ENCODE measurements at places on chromosomes 5 and 9.

DNA sequence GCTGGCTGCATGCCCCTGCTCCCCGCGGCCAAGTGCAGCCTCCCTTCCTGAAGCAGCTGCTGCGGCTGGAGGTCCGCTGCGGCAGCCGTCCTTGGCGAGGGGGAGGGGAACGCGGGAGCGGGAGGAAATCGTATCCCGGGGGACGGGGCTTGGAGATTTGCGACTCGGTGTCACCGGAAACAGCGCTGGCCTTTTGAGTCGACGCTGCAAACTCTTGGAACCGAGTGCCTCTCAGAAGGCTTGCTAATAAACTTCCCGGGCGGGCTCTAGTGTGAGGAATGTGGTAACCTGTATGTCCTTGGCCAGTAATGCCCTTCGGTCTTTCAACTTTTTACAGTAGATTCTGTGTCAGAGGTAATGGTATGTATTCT is 82.7 kb downstream of the PTPDC1 start:
- no peak for DNase-seq

DNA sequence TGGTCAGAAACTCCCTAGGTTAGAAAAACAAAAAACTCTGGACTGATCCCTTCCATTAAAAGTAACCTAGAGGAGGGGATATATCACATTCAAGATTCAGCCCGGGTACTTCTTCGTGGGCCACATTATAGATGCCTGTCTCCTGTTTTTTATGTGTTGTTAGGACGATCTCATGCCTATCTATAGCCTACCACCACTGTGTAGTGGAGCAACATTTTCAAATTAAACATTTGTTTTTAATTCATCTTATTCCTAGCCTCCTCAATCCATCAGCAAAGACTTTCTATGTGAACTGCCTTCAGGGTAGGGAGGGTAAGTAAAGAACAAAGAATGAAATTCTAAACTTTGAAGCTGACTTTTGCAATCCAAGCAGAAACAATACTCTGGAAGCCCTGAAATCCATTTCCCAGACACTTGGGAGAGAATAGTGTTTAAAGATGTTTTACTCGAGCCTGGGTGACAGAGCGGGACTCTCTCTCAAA is 379.4 kb downstream of the ANXA1 start:
- no peak for DNase-seq

- DNase-seq, result no peak
Observed at GRCh38 chr9:130188860-130189481, 16.8 kb downstream of the NCS1 start.

GRCh38 chr9:125243792-125244260 is 2.7 kb upstream of the HSPA5 start:
- no peak for DNase-seq

GRCh38 chr5:83586874-83587776 is 115.6 kb downstream of the VCAN start:
- no peak for DNase-seq

GRCh38 chr5:156815988-156816599 is 34.0 kb upstream of the PPP1R2B start:
- no peak for DNase-seq

DNA sequence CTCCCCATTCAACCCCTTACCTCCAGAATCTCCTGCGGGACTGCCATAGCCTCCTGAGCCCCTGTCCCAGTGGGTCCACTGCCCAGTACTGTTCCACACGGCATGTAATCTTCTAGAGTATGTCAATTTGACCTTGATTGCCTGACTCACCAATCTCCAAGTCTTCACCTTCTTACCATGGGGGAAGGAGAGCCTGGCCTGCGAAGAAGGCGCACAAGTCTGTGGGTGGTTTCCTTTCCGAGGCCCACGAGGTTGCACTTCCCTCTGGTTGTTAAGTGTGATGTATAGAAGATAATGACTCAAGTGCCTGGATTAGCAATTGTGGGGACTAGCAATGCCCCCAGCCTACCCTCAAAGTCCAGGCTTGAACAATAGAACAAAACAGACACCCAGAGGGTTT is 8.1 kb upstream of the TENT4A start:
- DNase-seq, result no peak

DNA sequence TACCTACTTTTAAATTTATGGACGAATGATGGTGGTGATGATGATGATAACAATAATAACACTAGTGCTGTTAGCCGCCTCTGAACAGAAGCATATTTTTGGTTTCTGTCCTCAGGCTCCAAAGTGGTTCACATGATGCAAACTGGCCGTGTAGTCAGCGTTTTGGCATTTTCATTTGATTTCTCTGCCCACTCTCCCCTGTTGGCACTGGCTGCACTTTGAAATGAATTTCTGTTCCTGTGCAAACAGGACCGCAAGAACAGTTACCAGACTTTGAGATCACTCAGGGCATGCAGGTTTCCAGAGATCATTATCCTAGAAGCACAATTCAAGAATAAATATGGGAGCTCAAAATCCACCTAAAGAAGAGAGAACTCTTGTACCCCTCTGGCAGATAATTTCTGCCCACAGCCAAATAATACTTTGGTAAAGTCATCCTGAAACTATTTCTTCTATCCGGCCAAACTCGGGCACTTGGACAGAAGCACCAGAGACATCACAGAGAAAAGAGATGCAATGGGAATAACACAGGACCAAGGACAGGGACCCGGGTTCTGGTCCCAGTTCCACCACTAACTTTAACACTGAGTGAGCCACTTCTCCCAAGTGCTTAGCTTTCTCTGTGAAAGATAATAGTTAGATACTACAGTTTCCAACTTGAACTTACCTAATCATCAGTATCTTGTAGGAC is 201.7 kb upstream of the PTGER4 start:
- DNase-seq, result no peak

GRCh38 chr5:10109299-10109698 is 140.4 kb downstream of the ATPSCKMT start:
- no peak for DNase-seq

Measured in uterus (tissue), 4 donors.